Right ventricle myocardium inferior (tissue), 1 donor: ENCODE measurements at places on chromosomes 3 and 15.
A peak's percentile ranks its signal among the peaks of the same experiment; 100 is the strongest.

DNA sequence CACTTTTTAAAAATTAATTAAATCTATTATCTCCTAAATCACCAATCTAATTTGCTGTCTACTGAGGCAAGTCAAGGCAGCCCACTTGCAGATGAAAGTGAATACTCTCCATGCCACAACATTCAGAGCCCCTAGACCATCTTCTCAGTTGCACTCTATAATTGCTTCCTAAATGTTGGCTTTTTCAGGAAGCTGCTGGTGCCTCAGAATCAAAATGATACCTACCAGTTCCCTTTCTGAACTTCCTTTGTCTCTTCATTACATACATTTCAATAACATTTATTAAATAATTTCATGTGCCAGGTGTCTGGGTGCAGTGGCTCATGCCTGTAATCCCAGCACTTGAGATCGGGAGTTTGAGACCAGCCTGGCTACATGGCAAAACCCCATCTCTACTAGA is 124.1 kb downstream of the SERPINI1 start:
- DNase-seq = no peak

GRCh38 chr15:36370731-36371112 is 208.7 kb upstream of the CDIN1 start:
- DNase-seq = no peak

GRCh38 chr3:5977331-5977730 is 789.8 kb downstream of the EDEM1 start:
- DNase-seq = no peak

DNA sequence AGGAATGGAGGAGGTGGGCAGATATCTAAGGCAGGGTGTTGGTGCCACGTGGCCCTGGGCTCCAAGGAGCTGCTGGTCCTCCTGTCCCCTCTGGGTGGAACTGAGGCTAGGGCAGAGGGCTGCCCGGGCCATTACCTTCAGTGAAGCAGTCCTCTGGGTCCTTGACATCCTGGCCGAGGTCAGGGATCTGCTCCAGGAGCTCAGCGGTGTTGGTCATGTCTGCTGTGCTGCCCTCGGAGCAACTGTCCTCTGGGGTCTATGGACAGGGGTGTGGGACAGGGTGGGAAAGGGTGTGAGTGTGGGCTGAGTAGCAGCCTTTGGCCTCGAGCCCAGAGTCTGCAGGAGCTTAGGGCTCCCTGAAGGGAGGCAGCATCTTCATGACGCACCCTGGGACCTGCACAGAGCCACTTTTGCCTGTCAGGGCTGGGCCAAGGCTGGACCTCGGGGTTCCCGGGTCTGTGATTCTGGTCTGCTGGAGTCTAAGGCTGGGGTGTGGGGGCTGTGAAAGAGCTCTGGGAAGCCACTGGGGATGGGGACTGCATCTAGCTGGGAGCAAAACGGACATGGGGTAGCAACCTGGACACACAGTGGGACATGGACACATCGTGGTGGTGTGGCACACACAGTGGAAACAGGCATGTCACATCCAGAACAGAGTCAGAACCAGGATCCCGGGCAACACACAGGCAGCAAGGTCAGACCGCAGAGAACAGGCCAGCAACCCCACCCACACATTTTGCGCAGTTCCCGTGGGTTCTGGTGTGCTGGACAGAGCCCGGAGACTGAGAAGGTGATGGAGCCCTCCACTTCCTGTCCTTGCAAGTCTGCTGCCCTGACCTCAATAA is 72.7 kb downstream of the SCN5A start:
- peak; percentile 34 for DNase-seq
